ENCODE measurements at places on chromosomes 13 and 19.

DNA sequence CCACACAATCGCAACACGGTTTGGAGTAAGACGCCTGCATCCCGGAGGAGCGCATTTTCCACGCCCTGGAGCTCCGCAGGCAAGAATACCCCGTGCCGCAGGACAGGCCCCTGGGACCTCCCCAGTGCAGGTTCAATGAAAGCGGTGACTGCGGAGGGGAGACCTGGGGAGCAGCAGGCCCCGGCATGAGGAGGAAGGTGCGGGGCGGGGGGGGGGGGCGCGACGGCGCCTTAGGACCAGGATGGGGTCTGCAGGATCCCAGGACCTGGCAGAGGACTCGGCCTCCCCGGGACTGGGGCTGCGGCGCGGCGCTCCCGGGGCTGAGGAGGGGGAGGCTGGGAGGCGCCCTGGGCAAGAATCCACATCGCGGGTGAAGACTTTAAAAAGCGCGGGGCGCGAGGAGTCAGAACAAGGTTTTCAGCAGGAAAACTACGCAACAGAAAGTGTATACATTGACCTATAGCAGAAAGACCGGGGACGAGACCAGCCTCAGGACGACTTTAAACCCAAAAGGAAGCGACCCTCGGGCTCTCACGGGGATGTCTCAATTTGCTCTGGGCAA lies 432 bp downstream of the ZNF611 start:
- no peak for DNase-seq

GRCh38 chr13:90444232-90444631 lies 903.3 kb upstream of the MIR17HG start:
- DNase-seq = no peak

DNA sequence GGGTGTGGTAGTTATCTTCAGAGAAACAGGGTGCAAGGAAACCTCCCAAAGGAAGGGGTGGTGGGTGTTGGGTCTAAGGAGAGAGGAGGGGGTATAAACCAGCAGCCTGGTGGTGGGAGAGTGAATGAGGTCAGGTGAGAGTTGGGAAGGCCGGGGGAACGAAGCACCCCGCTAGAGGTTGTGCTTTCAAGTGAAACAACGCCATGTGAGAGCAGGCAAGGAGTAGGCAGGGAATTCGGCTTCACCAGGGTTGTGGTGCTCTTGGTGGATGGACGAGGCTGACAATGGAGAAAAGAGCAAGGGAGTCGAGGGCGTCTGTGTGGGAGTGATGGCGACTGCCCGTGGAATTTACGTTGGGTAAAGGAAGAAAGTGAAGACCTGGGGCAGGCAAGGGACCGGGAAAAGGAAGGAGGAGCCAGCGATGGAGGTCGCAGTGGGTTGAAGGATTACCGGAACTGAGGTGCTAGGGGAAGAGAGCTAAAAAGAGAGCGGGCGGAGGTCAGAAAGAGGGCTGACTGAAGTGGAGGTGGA lies 2.1 kb upstream of the MLNR start:
- DNase-seq = no peak

DNA sequence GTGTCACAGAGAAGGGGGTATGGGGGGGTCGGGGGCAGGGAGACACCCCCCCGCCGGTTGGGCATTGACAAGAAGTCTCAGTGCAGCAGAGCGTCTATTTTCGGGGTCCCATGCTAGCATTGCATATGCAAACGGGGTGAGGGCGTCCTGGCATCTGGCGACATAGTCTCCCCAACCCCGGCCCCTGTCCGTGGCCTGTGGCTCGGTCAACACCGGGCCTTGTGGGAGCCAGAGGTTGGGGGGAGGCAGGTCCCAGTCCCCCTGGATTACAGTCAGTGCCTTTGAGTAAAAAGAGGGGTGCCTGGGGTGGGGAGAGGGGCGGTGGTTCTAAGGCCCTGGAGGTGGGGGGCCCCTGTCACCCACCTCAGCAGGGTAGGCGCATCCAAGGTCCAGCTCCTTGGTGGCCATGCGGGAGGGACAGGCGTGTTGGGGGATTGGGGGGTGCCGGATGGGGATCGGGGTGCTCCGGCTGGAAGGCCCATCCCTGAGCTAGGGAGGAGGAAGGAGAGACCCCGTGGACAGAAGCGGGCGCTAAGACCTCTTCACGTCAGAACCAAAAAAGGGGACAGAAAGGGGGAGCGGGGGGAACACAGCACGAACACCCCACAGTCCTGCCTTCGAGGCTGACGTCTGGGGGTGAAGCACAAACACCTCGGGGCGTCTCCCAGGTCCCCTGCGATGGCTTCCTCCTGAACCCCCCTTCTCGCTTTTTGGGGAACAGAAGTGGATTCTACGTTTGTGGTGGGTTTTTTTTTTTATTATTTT lies 20.9 kb downstream of the ZBTB7A start:
- DNase-seq = no peak

- no peak for DNase-seq
Measured at GRCh38 chr13:99059498-99060075, 81.7 kb upstream of the DOCK9 start.

- DNase-seq = no peak
Measured at GRCh38 chr19:405121-405965, 3.6 kb downstream of the C2CD4C start.

DNA sequence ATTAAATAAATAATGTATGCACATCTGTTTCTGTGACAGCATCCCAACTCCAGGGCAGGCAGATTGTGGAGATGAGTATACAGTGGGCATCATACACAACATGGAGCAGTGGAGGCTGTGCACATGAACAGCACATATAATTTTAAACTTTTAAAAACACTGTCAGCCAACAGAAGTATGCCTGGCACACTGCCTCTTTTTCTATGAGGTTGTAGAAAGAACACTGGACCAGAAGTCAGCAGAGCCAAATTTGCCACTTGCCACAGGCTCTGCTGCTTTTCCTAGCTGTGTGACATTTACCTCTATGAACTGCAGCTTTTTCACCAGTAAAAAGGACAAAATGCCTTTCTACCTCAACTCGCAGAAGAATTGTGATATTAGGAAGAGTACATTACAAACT lies 118.7 kb downstream of the FRY start:
- DNase-seq = no peak

Data from activated naive CD4-positive, alpha-beta T cell treated with Interleukin-2 at 50 U/mL for 16 hours (primary cell).